Activated naive CD4-positive, alpha-beta T cell treated with anti-CD3 and anti-CD28 coated beads for 36 hours (primary cell): ENCODE measurements at places on chromosomes 7 and 10.
A peak's percentile ranks its signal among the peaks of the same experiment; 100 is the strongest.

DNA sequence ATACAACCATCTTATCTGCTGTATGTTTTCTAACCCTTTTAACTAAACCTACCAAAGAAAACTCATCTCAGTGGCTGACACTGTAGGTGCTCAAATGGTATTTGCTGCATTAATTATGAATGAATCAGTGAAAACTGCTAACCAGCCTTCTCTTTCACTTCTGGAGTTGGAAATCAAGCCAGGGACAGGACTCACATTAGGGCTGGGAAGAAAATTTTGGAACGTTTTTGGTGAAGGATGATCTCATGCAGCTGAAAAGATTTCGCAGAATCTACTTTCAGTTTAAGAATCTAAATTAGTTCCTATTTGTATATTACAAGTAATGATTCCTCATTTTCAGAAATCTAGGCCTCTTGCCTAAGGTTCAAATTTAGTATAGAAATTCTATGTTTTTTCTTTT is 12.9 kb downstream of the MTPN start:
- no peak for DNase-seq

DNA sequence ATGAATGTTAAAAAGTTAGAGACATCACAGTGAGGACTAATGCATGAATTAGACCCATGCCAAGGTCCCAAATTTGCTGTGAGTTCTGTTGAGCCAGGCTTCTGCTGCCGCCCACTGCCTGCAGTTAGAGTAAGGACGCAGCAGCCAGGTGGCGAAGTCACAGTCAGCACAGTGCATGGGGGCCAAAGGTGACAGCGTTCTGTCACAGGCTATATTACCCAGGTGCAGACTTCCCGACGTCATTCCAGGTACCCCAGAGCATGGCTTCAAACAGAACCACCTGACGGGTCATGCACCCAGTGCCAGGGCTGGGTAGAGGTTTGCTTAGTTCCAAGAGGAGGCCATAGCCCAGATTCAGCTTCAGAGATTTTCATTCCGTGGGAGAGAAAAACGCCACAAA is 33.9 kb upstream of the HMX3 start:
- no peak for DNase-seq

DNA sequence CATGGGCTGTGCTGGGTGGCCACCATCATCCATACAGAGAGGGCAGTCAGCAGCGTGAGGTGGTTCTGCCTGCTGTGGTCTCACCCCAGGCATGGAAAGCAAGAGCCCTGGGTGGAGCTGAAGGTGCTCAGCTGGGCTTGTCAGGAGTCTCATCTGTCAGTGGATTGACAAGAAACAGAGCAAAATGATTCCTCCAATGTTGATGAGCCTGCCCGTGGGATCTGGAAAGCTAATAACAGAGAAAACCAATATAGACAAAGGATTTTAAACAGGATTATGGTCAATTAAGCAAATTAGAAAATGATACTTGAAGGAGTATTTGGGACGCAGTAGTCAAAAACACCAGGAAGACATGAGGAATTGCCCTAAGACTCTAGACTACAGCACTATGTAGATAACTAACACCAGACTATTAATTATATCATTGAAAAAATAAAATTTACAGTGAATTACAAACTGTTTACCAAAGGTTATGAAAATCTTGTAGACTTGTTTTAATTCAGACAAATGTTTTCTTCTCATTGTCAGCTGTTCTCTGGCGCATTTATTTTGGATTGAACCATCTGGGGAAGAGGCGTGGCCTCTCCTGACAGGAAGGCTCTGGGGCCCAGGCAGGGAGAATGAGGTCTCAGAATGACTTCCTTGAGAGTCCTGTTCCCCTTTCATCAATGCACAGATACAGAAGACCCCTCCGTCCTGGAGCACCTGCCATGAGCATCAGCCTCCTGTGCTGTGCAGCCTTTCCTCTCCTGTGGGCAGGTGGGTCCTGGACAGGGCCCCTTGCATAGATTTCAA is 211.2 kb upstream of the PRSS58 start:
- DNase-seq: no peak

DNA sequence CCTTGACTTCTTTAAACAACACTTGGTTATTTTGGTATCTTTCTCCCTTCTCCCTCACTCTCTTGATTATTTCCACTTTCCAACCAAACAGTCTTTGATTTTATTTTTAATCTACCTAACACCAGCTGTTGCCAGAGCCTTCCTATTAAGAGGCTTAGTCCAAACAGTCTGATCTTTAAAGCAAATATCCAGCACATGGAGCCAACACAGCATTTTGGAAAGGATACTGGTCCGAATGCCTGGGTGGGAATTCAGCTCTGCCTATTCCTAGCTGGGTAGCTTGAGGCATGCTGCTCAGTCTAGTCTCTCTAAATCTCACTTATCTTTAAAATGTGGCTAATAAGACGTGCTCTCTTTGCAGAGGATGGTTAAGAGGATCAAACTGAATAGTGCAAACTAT is 129.3 kb downstream of the NRCAM start:
- DNase-seq: no peak

- no peak for DNase-seq
Observed at GRCh38 chr10:21159669-21160068, 262.6 kb upstream of the NEBL start.

DNA sequence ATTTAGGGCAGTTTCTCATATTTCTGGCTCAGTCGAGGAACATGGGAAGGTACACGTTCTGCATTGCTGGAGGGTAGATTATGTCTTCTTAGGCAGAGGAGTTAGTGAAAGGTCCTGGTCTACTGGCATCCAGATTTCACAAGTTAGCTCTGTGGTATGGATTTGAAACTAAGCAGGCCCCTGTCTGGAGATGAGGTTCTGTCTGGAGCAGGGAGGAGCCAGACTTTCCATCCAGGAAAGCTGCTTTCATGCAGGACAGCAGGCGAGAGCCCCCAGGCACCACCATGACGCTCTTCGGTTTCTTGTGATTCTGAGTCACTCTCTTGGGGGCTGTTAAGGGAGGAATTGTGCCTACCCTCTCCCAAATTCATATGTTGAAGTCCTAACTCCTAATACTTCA is 184.3 kb downstream of the KIAA1217 start:
- DNase-seq: no peak

GRCh38 chr7:50655490-50655889 is 90.3 kb upstream of the DDC start:
- no peak for DNase-seq

- no peak for DNase-seq
Observed at GRCh38 chr10:111548084-111548726, 471.4 kb downstream of the ADRA2A start.

DNA sequence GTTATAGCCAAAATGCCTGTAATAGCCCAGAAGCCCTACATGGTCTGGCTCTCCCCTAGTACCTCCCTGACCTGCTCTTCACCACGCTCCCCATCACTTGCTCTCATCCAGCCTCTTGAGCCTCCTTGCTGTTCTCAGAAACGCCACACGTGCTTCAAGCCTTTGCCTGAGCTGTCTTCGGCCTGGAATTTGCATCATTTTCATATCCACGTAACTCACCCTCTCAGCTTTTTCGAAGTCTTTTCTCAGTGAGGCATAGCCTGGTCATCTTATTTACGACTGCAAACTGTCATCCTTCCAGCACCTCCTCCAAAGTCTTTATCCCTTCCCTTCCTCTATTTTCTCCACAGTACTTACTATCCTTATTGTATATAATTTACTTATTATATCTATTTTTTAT is 151.0 kb upstream of the AHR start:
- no peak for DNase-seq

DNA sequence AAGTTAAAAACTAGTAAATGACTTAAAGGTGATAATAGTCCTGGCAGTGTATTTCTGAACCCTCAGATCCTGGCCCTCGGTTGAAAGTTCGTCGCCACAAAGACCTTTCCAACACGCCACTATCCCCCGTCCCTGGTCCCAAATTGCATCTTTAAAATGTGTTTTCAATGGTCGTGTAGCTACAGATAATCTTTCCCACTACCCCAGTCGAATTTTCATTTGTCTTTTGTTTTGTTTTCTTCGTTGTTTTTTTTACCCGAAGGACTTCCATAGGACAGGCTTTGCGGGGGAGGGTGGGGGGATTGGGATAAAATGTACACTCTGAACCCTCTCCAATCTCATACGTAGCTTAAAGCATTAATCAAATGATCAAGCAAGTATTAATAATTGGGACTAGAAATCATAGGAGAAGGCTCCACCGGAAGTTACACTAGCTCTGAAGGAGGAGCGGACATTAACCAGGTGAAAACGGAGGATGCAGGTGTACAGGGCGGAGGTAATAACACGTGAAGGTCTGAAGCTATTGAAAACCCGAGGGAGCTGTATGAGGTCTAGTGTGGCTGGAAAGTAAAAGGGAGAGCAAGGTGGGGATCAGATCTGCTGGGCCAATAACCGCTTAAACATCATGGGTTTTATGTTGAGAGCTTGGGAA is 32.8 kb upstream of the PHF14 start:
- DNase-seq: peak; percentile 17

- DNase-seq: no peak
Observed at GRCh38 chr10:111725050-111725449, 458.5 kb downstream of the GPAM start.

DNA sequence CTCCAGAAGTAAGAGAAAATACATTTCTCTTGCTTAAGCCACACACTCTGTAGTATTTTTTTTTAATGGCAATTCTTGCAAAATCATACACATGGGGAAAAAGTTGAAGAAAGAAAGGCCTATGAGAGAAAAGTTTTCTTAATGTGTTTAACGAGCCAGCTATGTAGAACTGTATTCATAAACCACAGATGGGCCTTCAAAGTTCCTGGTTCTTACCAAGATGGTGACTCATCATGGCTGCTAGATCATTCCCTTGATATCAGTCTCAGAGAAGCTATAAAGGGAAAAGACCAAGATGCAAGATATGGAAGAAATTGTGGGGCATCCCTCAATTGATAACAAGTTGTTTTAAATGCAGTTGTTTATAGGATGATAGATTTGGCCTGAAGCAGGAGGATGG is 992.7 kb upstream of the MBL2 start:
- no peak for DNase-seq

DNA sequence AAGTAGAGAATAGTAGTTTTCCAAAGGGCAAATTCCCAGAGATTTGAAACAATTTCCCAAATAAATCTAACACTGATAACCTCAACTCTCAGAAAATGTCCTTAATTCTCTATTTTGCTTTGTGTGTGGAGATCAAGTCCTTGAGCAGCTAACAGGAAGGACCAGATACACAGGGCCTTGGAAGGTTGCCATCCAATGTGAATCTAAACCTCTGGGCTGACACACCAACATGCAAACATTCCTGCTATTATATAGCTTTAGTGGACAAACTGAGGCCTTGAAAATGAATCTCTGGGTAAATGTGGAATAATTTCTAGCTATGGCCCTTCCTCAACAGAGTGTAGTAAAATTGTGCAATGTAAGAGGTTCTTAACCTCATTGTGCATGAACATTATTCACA is 44.1 kb upstream of the PARD3 start:
- no peak for DNase-seq

DNA sequence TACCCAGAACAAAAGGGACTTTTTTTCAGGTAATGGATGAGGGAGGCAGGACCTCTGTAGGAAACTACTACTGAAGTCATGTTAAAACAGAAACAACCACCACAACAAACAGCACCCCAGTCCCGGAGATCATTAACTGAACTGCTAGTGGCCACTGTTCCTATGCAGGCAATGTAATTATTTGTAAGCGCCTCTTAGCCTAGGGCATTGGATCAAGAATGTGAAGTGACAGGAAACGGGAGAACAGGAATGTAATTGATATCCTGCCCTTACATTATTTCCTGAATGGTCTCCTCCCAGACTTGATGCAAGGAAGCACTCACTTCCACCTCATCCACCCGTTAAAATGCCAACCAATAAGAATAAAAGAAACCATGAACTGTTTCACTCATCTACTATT is 16.7 kb upstream of the GAD2 start:
- no peak for DNase-seq

DNA sequence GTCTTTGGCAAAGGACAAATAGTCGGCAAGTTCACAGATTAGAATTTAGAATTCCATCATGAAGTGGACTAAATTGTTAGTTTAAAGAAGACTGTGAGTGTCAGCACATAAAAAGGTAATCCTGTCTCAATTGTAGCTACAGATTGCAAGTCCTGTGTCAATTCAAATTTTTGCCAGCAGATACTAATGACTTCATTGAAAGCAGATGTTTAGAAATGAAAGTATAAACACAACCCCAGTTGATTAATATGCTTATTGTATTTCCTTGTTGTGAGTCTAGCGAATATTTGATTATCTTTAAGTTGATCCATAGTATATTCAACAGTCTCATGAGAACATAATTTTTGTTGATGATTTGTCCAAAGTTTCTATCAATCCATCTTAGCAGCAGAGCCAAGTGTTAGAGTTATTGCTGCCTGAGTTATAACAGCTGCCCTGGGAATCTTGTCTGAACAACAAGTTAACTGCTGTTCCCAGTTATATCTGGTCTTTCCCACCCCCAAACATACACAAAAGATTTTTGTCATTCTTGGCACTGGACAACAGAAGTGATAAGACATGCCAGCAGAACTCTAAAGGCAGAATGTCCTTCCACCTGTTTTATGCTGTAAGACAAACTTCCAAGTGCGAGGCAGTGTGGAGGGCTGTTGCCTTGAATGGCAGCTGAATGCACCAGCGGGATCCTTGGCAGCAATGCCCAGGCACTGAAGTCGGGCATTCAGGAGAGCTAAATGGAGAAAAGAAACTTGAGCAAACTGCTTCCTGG is 21.3 kb upstream of the HERPUD2 start:
- no peak for DNase-seq

- DNase-seq: no peak
Observed at GRCh38 chr10:77531441-77532001, 106.1 kb downstream of the KCNMA1 start.

GRCh38 chr10:34280599-34281374 is 534.3 kb downstream of the PARD3 start:
- DNase-seq: peak; percentile 23

DNA sequence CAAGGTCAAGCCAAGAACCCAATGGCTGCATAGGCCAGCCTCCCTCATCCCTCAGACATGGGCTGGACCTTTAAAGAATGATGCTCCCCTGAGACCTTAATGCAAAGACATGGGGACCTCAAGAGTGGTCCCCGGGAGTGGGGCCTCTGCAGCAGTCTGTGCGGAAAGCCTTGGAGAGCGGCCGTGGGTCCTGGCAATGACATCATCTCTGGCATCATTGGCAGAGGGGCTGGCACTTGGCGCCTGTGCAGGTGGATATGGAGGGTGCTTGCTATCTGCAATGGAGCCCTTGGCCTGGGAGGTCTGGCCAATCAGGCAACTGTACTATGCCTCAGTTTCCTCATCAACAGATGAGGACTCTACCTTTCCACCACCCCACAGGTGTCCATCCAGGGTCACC is 365.5 kb upstream of the MKI67 start:
- DNase-seq: no peak
